ENCODE measurements at places on chromosomes 1 and 21.

- DNase-seq = no peak
Observed at GRCh38 chr1:29325675-29326074, 89.4 kb downstream of the PTPRU start.

GRCh38 chr1:89382479-89382878 is 18.6 kb downstream of the GBP6 start:
- DNase-seq = no peak

DNA sequence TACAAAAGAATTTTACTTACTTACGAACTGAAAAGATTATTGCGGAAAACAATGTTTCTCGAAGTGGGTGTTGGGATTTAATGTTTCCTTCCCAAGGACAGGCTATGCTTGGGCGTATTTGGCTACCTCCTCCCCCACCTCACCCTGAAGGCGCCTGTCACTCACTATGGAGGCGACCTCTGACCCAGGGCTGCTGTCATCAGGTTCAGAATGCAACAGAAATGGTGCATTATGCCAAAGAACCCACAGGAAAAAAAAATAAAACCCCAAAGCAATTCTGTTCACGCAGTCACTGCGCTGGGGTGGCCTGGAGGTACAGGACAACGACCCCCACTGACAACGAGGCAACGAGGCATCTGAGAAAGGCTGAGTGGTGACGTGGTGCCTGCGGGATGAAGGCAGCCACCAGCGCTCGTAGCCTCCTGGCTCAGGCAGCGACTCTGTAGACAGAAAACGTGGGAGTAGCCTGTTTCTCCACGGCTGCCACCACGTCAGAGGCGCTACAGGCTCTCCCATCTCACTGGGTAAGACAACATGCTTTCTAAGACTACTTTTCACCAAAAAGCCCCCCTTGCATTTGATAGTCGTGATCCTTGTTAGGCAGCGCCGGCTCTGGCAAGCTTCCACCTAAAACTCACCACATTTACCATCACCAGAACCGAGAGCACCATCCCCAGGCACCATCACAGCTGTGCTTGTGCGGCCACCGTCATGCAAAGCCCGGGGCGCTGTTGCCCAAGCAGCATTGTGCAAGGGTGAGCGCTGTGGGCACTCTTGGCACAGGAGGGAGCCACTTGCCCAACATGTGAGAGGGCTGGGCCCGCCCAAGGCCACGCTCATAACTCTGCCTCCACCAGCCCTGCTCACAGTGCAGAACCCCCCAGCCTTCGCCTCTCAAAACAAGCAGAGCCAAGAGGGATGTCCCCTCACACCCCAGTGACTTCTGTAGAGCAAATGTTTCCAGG is 14.3 kb downstream of the NADK start:
- DNase-seq = no peak

DNA sequence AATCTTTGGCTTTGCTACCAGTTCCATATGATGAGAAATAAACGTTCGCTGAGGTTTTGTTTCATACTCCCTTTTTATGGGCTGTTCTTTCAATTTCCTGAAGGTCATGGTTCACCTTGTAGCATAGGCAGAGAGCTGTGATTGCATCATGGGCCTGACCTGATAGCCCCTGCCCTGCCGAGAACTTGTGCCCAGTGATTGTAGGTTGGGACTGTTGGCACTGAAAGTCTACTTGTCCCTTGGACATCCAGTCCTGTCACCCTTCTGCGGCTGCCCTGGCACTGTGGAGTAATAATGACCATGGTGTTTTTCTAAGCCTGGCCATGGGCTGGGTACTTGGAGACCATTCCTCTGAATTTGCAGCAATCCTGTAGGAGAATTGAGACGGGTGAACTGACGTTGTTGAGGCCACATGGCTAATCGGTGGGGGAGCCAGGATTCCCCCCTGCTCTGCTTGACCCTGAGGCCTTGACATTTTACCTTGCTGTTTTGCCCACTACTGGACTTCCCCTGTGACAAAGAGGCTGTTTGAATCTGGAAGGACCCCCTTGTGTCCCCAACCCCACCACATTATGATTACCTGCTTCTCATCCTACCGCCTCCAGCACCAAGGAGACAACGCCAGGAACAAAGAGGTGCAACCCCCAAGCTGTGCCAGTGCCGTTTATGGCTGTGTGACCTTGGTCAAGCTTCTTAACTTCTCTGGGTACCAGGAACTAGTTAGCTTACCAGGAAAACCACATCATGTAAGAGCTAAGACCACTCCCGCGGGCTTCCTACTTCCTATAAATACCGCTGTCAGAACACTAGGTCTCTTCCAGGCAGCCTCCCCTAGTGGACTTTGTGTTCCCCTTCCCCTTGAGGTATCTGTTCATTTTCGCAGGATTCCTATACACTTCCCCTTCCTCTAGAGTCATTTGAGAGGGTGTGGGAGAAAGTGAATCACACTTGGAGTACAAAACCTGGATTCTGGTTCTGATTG is 23.4 kb downstream of the SESN2 start:
- no peak for DNase-seq

DNA sequence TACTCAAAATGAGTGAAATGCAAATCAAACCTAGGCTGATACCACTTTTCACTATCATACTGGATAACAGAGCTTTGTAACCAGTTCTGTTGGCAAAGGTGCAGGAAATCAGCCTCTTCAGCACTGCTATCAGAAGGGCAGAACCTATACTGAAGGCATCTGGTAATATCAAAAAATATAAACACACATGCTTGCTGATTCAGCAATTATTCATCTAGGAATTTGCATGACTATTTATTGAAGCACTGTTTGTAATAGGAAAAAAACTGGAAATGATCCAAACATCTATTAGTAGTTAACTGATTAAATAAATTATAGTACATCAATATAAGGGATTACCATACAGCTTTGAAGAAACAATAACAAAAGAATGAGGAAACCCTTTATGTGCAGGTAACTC is 21.4 kb downstream of the ARHGAP29 start:
- DNase-seq = no peak

DNA sequence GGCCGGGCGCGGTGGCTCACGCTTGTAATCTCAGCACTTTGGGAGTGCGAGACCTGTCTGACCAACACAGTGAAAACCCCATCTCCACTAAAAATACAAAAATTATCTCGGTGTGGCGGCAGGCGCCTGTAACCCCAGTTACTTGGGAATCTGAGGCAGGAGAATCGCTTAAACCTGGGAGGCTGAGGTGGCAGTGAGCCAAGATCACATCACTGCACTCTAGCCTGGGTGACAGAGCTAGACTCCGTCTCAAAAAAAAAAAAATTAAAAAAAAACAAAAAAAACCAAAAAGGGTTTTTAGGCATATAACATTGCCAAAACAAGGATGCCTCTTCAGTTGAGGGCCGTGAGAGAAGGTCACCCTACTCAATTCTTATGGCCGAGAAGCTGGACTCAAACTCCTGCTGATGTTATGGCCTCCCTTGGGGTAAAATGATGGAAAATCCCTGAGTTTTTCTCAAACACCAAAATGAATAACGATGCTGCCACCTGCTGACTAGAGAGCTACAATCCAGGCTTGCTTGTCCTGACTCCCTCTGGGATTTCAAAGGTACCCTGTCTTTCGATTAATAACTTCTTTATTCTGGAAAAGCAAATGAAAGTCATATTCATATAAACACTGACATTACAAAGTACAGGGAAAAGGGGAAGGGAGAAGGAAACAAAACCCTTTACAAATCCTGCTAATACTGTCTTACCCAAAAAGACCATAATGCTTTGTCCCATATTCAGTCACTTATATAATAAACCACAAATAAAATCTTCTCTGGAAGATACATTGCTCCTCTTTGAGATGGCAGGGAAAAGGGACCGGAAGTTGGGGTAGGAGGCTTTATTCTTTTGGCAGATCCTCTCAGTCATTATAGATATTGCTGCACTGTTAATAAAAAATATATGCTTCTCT is 10.7 kb downstream of the RAB42 start:
- DNase-seq = no peak

DNA sequence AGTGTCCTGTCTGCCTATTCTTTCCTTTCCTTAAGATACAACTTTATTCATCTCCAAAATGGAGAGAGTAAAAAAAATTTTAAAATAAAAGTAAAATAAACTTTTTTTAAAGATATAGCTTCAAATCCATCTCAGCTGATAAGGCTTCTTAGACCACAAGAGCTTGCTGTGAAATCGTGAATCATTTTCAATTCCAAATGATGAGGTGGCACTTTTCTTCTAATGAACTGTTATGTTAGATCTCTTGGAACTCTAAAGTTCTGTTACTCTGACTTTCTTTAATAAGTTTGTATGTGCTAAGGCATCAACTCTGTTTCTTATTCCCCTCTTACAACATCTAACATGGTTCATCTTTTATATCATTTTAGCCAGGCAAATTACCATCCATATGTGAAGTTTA is 4.5 kb downstream of the SH3GLB1 start:
- DNase-seq = no peak
